MCF 10A (cell line): ENCODE measurements at places on chromosomes 12 and 14.
A peak's percentile ranks its signal among the peaks of the same experiment; 100 is the strongest.

DNA sequence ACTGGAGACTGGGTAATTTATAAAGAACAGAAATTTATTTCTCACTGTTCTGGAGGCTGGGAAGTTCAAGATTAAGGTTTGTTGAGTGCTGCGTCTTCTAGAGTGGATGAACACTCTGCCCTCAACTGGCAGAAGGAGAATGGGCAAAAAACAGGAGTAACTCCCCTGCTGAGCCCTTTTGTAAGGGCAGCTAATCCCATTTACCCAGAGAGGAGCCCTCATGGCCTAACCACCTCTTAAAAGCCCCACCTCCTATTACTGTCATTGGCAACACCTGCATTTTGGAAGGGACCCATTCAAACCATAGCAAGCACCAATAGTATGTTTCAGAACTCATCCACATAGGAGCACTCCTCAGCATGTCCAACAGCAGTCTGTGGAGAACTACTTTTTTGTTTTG lies 47.4 kb downstream of the BORCS5 start:
- DNase-seq, result no peak

DNA sequence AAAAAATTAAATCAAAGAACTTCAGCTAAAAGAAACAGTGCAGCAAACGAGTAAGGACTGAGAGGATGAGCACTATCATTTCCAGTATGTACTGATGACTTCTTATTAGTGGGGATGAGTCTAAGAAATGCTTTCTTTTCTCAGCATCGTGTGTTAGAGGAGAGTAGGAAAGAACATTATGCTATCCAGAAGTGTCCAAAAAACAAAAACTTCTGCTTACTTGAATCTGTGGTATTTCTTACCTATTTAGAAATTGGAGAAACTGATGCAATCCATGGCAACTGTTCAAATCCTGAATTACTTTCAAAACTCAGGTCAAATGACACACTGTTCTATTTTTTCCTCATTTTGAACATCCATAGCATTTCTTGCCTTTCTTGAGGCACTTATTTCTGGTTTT lies 23.7 kb downstream of the ABCD2 start:
- peak; percentile 50 for DNase-seq

GRCh38 chr12:131025939-131026702 lies 72.4 kb downstream of the ADGRD1 start:
- DNase-seq, result no peak

GRCh38 chr12:75000120-75000519 lies 209.5 kb downstream of the KCNC2 start:
- peak; percentile 6 for DNase-seq

- DNase-seq, result no peak
Measured at GRCh38 chr14:64746298-64747250, 42.4 kb downstream of the PLEKHG3 start.

DNA sequence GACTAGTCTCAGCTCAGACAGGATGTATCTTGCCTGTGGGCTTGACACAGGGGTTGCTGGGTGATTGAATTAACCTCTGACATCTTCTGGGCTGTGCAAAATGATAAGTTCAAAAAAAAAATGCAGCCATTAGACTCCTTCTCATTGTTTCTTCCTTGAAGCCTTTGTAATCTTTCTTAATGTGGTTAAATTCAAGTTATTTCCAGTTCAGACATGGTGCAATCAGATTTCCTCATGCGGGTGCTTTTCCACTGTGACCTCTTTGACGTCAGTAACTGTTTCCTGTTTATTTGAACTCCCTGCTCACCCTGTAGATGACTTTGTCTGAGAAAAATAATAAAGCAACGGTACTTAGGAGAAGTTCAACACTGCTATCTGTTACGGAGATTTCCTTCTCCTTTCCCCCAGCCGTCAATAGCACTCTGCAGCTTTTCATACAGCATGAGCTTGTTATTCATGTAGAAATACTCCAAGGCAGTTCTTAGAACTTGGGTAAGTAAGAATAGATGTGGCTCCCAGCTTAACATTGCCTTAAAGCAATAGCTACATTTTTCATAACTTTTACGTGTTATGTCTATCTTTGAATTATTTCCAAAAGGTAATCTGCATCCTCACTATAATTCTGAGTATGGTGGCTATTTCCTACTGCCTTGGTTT lies 155.5 kb downstream of the PRKCH start:
- peak; percentile 95 for DNase-seq

GRCh38 chr12:8644345-8645248 lies 18.0 kb downstream of the MFAP5 start:
- peak; percentile 34 for DNase-seq

- no peak for DNase-seq
Measured at GRCh38 chr12:1947081-1947480, 28.6 kb upstream of the CACNA2D4 start.

DNA sequence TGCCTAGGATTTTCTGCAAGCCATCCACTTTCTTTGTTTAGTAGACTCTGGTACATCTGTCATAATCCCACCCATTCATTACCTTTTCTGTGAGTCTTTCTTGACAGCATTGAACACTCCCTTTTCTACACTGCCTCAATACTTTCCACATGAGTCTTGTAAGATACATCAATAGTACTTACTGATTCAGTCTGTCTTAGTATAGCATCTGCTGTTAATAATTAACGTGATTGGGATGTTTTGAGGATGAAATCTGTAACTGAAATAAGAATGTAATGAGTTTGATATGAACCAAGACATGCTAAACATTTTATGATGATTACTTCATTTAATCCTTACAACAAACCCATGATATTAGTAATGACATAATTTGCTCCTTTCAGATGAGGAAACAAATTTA lies 196.2 kb upstream of the FOXG1 start:
- no peak for DNase-seq

- no peak for DNase-seq
Measured at GRCh38 chr12:31008241-31008761, 65.4 kb upstream of the DDX11 start.

DNA sequence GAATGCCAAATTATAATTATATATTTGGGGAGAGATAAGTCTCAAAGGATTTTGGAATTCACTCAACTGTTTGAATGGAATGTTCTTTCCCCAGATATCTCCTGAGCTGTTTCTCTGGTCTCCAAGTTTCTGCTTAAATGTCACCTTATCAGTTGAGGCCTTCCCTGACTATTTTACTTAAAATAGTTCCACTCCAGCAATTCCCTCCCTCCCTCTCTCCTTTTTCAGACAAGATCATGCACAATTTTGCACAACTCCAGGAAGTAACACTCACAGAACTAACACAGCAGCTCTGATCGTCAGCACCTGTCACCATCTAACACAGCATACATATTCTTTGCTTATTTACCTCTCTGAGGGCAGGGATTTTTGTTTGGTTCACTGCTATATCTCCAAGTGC lies 12.5 kb downstream of the BTG1 start:
- no peak for DNase-seq

DNA sequence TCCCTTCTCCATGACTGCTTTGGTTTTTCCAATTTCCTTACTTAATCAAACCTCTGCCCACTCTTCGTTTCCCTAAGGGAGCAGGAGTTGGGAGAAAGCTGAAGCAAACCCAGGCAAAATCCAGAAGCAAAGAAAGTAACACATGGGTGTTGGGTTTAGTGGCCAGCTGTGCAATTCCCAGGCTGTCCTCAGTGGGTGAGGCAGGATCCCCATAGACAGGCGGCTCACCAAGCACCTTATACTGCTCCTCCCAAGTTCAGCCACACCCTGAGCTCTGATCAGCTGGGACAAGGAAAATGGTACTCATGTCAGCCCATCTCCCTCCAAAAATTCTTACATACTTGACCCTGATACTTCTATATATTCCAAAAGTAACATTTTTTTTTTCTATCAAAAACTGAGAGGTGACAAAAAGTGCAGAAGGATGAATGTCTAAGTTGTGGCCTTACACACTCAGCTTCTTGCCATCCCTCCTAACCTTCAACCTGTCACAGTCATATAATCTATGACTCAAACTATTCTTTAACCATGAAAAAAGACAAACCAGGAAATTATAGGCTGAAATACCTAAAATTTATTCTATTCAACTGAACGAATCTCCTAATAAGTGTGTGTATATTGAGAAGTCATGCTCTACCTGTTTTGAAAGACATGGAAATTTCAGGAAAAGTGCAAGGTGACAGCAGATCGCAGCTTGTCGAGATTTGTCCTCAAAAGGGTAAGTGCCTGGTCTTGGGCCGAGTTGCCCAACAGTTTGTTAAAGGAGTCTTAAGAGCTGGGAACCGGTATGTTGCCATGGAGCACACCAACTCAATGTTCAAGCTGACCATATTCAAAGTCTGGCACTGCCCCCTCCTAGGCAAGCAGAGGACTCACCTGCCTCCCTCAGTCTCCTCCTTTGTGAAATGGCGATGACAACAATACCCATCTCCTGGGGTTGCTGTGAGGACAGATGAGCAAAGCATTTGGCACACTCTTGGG lies 17.6 kb upstream of the ZFP36L1 start:
- DNase-seq, result no peak

GRCh38 chr12:57852200-57852599 lies 5.7 kb upstream of the CTDSP2 start:
- DNase-seq, result no peak

GRCh38 chr12:31339831-31340622 lies 14.1 kb upstream of the SINHCAF start:
- no peak for DNase-seq

- no peak for DNase-seq
Measured at GRCh38 chr12:13229504-13229903, 33.0 kb downstream of the EMP1 start.

DNA sequence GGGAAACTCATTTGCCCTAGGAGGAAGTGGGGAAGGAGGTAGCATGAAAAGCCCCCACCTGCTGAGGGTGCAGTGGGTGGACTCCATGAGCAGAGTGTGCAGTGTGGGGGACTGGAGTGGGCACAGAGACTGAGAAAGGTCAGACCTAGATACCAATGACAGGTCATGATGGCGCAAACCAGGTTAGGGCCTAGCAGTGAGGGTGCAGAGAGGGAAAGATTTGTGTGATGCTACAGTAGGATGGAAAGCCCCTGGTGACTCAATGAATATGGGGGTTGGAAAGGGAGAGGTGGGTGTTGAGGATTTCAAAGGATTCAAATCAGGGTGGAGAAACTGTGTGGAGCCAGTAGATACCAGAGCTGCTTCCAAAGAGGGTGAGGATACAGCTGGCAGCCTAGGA lies 319.2 kb downstream of the DPF3 start:
- DNase-seq, result no peak

DNA sequence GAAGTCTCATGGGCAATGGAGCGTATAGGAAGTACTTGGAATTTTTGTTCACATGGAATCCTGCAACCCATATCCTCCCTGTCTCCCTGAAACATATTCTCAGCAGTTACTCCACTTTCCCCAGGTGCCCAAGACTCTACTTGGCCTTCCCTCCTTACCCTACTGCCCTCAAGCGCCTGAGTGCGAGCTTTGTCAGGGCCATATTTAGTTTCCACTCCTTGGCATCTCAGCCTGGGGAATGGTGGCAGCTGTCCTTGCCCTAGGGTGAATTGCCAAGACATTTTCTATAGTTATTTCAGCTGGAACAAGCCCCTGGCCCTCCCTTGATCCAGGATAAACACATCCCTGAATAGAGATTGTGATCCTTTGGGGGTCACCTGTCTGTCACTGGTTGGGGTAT lies 569.3 kb upstream of the LRFN5 start:
- DNase-seq, result no peak

GRCh38 chr12:31216479-31216878 lies 109.5 kb downstream of the SINHCAF start:
- no peak for DNase-seq

- DNase-seq, result peak; percentile 96
Measured at GRCh38 chr14:97977651-97978261, 1180.6 kb downstream of the VRK1 start.

DNA sequence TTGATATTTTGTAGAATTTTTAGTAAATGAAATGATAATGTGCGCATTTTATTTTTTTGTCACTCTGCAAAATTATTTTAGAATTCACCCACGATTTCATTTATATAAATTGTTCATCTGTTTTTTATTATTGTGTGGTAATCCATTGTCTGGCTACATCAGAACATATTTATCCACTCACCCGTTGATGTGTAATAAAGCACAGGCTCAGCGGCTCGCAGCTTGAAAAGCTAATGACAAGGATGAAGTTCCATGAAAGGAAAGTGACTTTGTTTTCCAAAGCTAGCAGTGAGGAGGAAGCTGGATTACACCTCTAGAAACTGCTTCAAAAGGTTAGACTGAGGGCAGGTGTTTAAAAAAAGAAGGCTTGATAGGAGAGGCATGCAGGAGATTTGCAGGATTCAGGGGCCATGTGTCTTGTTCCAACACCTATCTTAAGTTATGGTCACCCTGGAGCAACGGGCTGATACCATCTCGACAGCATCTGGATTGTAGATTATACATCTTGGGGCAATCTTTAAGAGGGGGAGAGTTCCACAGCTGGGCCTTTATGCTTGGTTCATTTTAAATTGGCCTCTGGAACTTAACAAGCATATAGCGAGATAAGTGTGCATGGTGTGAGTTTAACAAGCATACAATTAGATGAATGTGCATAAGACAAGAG lies 194.1 kb downstream of the TMTC3 start:
- no peak for DNase-seq

DNA sequence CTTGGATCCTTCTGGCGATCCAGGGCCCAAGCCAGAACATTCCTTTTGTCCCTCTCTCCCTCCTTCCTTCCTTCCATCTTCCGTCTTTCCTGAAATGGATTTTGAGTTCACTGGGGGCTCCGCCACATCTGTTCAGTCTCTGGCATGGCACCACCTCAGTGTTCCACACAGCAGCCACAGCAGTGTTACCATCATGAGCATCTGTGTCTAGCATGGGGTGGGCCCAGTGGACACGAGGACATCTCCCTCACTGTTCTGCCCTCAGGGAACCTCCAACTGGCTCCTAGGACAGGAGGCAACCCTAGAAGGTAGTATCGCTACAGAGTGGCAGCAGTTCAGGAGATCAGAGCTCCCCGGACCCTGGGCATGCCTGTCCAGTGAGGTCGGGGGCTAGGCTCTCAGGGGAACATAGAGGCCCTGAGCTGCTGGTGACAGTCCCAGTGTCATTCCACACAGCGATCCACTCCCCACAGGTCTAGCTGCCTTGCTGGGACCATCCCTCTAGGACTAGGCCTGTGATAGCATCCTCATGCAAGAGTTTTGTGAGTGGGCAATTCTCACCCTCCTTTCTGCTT lies 59.0 kb downstream of the GALNT16 start:
- no peak for DNase-seq

GRCh38 chr14:23062002-23062401 lies 4.7 kb upstream of the CDH24 start:
- DNase-seq, result peak; percentile 92

DNA sequence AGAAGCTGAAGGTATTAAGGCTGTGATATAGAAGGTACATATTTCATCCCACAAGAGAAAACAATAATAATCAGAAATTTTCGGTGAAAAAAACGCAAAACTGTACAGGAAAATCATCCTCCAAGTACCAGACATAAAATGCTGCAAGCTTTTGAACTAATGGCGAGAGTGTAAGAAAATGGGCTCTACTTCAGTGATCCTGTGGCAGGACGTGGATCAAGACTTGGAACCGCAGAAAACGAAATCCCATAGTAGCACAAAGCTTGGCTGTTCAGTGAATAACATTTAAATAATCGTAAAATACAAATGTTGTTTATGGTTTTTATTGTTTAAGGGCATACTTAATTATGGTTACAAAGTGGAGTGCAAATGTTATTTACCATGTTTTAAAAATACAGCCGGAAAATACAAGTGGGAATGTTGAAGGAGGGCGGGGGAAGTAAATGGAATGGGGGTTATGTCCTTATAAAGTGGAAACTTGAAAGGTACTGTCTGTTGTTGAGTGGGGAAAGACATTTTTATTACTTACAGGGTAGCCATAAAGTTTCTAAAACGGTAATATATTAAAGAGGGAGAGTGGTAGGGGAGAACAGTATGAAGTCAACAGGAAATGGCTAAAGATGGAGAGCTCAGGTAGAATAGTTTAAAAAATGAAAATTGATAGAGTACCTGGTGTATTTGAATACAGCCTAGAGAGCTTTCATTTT lies 1.1 kb downstream of the SMIM10L1 start:
- peak; percentile 27 for DNase-seq
